ENCODE measurements at places on chromosomes 5 and 9.

- DNase-seq: no peak
These were observed 31.4 kb upstream of the GDNF start for GRCh38 chr5:37871023-37871815.

DNA sequence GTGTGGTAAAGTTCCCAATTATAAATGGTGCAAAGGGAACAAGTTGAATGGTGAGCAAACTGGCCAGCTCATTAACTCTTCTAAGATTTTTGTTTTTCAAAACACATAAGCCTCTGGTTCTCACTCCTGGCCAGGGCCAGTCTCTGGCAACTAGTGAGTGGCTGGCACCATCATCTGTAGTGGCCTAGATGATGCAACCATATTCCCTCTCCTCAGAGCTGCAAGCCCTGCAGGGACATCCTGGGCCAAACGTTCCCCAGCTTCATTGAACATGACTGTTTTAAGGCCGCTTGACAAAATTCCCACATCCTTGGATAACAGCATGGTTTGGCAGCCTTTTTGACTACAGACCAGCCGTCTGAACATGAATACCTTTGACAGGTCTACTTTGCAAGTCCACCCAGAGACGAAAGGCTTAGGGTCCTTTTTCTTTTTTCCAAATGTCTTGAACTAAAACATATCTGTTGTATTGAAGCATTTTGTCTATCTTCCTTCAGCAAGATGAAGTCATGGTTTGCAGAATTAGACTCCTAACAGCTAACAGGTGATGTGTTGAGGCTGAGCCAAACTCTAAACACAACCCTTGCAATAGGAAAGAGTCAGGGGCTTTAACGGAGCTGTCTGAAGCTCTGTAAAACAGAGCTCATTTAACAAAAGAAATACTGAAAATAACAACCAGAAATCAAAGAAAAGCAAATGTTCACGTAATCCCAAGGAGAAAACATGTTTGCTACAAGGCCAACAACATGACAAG, 23.8 kb downstream of the MACROH2A1 start:
- DNase-seq: no peak

GRCh38 chr9:34562135-34562745, 27.3 kb downstream of the CNTFR start:
- DNase-seq: no peak

- no peak for DNase-seq
These were observed 1785.1 kb downstream of the MAT2B start for GRCh38 chr5:165290535-165290934.

- no peak for DNase-seq
These were observed 300.5 kb downstream of the SLCO4C1 start for GRCh38 chr5:101995585-101995984.

- DNase-seq: no peak
These were observed 42.1 kb downstream of the MRPL36 start for GRCh38 chr5:1757511-1757910.
